GM12878 (cell line): ENCODE measurements at places on chromosomes 5 and 9.

DNA sequence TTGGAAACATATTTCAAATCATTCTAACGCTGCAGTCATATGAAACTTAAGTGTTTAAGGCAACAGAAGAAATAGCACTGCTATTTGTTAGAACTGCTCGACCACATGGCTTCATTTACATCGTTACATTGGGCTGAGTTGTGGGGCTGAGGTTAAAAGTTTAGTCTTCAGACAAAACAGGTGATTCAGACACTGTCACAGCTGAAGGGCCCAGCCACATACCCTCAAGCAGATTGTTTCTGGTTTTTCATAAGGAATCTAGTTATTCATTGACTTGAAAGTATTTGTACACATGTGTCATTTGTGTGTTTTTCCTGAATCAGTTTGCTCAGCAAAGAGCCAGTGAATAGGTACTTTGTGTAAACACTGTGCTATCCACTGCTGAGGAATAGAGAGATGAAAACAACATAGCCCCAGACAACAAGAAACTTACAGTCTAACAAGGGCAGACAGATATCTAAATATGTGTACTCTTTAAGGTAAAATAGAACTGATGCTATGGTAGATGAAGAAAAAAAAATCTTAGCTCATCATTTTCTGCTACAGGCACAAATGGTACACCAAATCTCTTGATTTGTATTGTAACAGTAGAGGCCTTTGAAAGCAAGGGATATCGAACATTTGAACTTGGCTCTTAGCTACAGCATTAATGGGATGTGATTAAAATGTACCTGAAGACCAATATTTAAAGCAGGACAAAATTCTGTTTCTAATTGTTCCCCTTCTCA lies 357.6 kb upstream of the RPS23 start:
- no peak overlapping the region for H3K27ac ChIP-seq
- no peak overlapping the region for H3K4me3 ChIP-seq
- H3K36me3 ChIP-seq = no peaks in the 10 kb centered on the region
- no peaks in the 10 kb centered on the region for H3K4me1 ChIP-seq
- no peaks in the 10 kb centered on the region for H3K27me3 ChIP-seq

DNA sequence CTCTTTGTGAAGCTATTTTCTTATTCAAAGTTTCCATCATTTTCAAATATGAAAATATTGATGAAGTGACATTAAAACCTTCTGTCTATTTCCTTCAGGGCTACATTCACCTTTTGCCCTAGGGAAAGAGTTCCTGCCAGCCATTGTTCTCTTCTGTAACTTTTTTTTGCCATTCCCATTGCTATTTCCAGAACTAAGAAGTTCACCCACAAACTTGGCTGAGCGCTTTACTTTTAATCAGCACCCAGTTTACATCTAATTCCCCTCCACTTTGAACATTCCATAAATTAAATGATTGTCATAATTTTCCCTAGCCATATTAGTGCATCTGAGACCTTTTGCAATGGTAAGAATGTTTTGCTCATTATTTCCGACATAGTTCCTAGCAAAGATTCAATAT lies 4.4 kb downstream of the IL33 start:
- H3K4me3 ChIP-seq = no peak overlapping the region
- H3K27ac ChIP-seq = no peak overlapping the region
- H3K36me3 ChIP-seq = no peaks in the 10 kb centered on the region
- no peaks in the 10 kb centered on the region; the same call in 1 of the 2 replicates for H3K27me3 ChIP-seq
- no peak for DNase-seq

DNA sequence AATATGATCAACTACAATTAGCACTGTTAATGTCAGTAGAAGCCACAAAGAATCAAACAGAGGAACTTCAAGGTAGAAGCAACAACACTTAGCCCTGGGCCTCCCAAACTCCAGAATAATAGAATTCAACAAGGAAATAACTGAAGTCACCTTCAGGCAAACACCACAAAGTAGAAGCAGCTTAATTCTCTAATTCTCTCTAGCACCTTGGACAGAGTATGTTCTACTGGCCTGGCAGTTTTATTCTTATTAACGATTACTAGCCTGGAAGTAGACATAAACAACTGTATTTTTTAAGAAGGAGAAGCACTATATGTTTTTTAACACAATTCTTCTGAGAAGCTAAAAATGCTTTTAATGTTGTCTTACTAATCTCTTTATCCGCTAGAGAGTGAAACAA lies 911.9 kb downstream of the DTWD2 start:
- H3K4me3 ChIP-seq = no peak overlapping the region
- H3K27ac ChIP-seq = no peak overlapping the region
- DNase-seq = no peak
- no peaks in the 10 kb centered on the region for H3K4me1 ChIP-seq

DNA sequence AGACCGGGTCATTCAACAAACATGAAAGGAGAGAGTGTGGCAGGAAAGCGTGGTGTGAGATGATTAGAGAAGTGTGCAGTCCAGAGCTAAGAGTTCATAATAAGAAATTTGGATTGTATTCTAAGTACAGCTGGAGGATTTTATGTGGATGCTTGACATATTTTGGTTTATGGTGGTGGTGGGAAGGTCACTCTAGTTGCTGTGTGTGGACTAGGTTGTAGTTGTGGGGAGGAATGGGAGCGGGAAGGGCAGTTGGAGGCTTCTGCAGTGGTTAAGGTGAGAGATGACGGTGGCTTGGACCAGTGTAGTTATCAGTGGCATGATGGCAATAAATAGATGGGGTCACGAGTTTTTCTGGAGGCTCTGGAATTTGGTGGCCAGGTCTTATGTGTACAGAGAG lies 45.7 kb upstream of the GPR151 start:
- no peaks in the 10 kb centered on the region; the same call in 1 of the 2 replicates for H3K27me3 ChIP-seq
